ENCODE measurements at places on chromosomes 1 and 21.
A peak's percentile ranks its signal among the peaks of the same experiment; 100 is the strongest.

DNA sequence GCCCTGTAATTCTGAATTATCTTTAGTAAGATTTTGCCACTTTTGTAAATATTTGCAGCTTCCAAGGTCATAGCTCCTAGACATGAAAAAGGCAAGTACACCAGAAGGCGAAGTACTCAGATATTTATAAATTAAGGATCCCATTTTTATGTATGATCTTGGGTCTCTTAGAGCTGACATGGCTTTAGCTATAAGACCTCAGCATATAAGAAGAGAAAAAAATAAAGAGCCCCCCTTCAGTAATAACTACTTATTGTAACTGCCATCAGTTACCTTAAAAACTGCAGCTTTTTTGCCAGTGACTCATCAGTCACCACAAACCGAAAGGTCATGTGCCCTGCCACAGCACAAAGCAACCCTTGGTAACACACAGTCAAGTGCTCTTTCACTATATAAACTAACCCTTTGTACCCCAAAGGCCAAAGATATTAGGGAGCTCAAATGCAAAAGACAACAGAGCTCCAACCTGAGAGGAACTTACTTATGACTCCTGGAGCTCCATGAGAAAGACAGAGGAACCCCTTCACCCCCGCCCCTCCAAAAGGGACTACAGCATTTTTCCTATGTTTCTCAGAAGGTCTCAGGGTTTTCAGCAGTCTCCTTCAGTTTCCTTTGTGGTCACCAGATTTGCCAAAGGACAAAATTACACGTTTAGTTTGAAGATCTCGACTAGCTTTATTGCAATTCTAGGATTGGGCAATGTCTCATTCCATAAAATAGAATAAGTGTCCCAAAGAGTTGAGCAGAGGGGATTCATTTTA, 219.8 kb upstream of the DUSP10 start:
- peak overlapping the region; percentile 49 for H3K27ac ChIP-seq
- H3K27me3 ChIP-seq, result no peaks in the 10 kb centered on the region
- H3K36me3 ChIP-seq, result no peaks in the 10 kb centered on the region
- DNase-seq, result no peak

DNA sequence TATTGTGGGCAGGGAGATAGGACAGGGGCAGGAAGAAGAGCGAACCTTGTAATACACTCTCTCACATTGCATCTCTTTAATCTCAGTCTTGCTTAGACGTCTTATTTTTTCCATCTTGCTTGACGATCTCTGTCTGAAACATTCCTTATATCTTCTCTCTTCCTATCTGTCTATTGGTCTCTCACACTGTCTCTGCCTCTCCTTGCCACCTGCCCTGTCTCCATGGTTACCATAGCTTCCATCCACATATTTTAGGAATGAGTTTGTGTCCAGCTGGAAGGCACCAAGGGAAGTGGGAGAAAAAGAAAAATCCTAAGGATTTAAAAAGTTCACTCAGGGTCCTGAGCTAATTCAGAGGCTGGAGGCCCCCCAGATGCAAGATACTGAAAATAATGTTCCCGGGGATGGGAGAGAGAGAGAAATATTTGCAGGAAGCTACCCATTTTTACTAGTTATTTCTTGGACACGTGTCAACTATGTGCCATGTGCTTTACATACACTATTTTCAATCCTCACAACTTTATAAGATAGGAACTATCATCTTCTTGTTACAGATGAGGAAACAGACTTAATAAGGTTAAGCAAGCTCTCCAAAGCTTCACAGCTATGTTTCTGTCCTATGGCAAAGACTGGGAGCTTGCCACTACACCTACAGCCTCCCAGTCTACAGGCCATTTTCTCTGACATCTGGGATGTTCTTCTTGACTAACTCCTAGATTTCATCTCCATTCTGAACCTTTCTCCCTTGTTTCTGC, 933 bp downstream of the ANKRD34A start:
- peak overlapping the region; percentile 83 for H3K27ac ChIP-seq
- no peak for DNase-seq
- peak overlapping the region; percentile 77 for H3K4me3 ChIP-seq

- H3K4me3 ChIP-seq, result no peak overlapping the region
- H3K36me3 ChIP-seq, result no peaks in the 10 kb centered on the region
- no peaks in the 10 kb centered on the region for H3K27me3 ChIP-seq
These were observed 72.0 kb downstream of the VCAM1 start for GRCh38 chr1:100791586-100791985.

- no peaks in the 10 kb centered on the region for H3K4me1 ChIP-seq
- no peak overlapping the region for H3K4me3 ChIP-seq
These were observed 3.9 kb downstream of the TACSTD2 start for GRCh38 chr1:58573138-58573537.
